ENCODE measurements at places on chromosomes 5 and 9.

DNA sequence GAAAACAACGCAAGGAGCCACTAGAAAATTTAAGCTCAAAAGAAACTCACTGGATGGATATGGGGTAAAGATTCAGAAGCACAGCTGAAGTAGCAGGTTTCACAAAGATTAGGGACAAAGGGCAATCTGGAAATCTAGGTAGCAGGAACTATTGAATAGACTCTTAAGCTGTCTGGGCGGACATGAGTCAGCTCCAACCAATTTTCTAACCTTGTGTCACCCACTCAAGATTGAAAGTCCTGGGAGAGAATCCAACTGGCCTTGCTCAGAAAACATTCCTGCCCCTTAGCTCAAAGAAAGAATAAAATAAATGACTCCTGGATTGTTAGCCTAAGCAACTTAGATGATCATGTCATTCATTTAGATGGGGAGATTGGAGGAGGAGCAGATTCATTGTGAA is 69.2 kb downstream of the STK32A start:
- DNase-seq: peak; percentile 4

- no peak for DNase-seq
Measured at GRCh38 chr5:179111267-179112207, 51.4 kb downstream of the ZNF354C start.

DNA sequence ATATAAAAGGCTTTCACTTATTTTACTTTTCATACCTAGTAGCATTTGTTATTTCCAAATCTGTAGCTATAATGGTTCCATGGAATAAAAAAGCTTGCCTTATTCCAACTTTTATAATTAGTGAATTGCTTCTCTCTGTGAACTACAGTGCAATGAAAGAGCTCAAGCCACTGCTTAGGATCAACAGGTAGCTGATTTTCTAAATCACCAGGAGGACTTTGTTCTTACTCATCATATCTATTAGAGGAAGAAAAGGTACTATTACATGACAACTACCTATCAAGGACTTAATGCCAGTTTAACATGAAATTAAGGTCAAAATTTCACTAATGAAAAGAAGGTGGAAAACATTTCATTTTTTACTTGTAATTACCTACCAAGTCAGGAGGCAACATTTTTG is 414.6 kb downstream of the BNC2 start:
- no peak for DNase-seq

DNA sequence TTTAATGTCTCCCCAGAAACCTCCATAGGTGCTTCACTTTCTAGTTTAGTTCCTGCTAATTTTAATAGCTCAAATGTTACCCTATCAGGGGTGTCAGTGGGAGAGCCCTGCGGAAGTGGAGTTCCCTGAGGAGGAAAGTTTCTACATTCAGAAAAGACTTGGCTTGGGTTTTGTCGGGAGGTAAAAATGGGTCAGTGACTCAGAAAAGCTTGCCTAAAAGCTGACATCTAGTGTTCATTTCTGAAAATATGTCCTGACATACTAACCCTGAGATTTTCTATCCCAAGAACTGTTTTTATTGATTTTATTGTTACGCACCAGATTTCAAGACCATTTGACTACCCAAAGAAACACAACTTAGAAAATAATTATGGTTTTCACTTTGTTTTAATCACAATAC is 40.9 kb upstream of the GLDC start:
- no peak for DNase-seq

- DNase-seq: no peak
Measured at GRCh38 chr5:93300309-93300923, 280.6 kb downstream of the NR2F1-AS1 start.

DNA sequence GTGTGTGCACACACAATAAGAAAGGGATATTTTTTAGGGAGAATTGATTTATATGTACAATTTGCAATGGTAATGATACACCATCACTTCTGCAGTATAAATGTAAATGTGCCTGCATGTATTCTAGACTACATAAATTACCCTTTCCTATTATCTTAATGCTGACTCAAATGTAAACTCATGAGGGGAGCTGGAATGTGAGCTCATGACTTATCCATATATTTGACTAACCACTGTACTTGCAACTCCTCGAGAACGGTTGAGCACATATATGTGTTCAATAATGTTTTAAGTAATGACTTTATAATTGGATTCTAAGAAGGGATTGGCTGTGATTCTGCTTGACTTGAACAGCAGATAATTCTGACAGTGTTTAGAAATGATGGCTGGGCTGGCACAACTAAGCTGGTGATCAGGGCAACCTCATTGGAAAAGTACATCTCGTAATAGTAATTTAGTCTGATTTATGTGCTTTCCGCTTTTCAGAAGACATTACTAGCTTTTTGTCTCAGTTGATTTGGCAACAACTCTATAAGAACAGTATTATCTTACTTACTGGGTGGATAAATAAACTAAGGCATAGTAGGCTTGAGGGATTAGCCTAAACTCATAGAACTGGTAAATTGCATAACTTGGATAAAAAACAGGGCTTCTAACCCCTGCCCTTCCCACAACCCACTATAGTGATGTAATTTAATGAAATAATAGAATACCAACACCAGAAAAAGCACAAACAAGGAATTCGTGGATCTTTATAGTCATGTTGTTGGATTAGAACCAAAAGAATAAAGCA is 130.2 kb upstream of the SPEF2 start:
- DNase-seq: no peak

Data from amniotic stem cell (primary cell).